Mesenchymal stem cell (in vitro differentiated cells and primary cell): ENCODE measurements at places on chromosomes 7 and 10.
A peak's percentile ranks its signal among the peaks of the same experiment; 100 is the strongest.

DNA sequence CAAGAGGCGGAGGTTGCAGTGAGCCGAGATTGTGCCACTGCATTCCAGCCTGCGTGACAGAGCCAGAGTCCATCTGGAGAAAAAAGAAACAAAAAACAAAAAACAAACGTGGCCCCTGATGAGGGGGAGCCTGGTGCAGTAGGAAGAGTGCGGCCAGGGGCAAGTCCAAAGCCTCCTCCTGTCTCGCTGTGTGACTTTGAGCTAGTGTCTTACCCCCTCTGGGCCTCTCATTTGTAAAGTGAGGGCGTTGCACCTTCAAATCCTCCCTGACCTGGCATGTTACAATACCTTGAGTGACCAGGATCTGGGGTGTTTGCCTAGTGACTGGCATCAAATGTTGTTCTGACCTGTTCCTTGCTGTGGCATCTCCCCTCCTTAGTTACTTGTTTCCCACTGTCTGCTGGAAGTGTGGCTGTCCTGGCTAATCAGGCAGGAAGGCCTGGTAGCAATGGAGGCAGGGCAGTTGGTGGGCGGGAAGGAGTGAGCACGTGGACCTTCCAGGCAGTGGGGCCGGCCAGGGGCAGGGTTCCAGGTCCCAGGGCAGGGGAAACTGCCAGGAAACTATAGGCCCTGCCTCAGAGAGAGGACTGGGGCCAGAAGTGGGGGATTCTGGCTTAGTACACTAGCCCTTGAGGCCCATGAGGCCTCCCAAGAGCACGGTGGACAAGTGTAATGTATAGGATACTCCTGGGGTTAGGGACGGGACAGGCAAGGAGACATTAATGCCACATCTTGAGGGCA, 24.5 kb upstream of the GOLGA7B start:
- no peak for DNase-seq

GRCh38 chr10:44511601-44512000, 126.7 kb upstream of the CXCL12 start:
- no peak for DNase-seq

DNA sequence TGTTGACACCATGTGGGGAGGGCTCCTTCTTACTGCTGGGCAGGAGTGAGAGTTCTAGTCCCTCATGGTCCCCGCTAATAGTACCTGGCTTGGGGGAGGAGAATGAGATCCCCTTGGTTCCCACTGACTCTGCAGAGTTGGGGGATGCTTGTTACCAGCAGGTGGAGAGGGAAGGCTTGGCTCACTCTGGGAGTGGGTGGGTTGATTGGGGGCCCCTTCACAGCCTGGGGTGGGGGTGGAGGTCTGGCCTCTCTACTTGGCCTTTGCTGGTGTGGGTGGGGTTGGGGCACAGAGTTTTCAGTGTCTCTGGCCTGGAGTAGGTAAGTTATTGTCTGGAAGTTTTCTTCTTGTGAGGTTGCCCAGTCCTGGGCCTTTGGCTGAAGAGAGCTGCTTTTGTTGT, 31.9 kb downstream of the ADCY1 start:
- no peak for DNase-seq

DNA sequence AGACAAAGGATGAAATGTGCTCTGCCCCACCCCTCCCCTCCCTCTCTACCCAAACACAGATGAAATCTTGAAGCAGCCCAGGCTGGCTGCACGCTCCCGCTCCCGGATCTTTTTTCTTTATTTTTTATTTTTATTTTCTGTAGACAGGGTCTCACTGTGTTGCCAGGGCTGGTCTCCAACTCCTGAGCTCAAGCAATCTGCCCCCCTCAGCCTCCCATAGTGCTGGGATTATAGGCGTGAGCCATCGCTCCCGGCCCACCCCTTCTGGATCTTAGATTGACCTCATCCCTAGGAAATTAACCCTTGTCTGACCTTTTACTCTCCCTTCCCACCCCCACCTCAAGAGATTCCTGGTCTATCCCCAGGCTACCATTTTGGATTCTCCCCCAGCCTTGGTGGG, 14.3 kb downstream of the TACR2 start:
- DNase-seq, result no peak

GRCh38 chr10:34078017-34078744, 736.9 kb downstream of the PARD3 start:
- DNase-seq, result no peak

GRCh38 chr10:131076356-131076755, 235.2 kb downstream of the TCERG1L start:
- DNase-seq, result no peak

- no peak for DNase-seq
Observed at GRCh38 chr10:117568334-117568733, 25.8 kb downstream of the EMX2 start.

- no peak for DNase-seq
Observed at GRCh38 chr7:69122953-69123352, 475.3 kb upstream of the AUTS2 start.

- no peak for DNase-seq
Observed at GRCh38 chr7:157769526-157770215, 432.9 kb downstream of the DNAJB6 start.

DNA sequence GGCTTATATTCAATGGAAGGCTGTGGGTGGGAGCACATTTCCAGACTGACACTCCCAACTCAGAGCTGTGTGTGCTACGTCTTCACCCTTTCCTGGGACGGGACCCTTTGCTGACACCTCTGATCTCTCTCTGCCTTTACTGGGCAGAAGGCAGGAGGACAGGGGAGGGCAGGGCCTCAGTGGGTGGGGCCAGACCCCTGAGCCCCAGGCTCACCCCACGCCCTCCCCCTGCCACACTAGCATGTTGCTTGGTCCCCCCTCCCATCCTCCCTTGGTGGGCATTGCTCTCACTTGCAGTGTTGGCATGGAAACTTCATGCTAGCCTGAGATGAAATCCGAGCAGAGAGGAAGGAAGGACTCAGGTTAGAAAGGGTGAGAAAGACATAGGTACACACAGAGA, 18.4 kb downstream of the TMEM273 start:
- no peak for DNase-seq

- no peak for DNase-seq
Observed at GRCh38 chr10:24272374-24272773, 63.4 kb downstream of the KIAA1217 start.

GRCh38 chr7:91512958-91513357, 248.7 kb downstream of the FZD1 start:
- peak; percentile 2 for DNase-seq

- DNase-seq, result no peak
Observed at GRCh38 chr7:107701191-107701590, 40.6 kb downstream of the SLC26A4 start.

DNA sequence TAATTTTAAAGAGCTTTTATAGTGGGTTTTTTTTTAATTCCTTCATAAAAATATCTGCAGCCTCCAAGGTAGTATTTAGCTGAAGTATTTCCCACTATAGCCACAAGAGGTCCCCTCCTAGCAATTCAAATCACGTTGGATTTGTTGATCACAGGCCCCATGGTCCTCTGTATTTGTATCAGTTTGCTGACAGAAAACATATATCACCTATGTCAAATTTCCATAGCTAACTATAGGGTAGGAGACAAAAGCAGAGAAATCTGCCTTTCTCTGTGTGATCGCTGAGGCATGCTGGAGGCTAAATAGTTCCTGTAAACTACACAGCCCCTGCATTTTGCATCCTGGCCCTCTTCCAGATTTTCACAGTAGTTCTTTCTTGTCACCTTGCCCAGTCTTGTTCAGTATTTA, 1.7 kb upstream of the CTNNA3 start:
- DNase-seq, result peak; percentile 45
